IMR-90 (cell line): ENCODE measurements at places on chromosomes 7 and 10. TPM values are rescaled to one million over a fixed set of nuclear protein-coding genes. Genes with fewer than 3 reads are reported as not detected.

The ZFYVE27 gene
- total RNA-seq: 12.8 and 13.1 TPM in 2 replicates

The OPN4 gene
- not detected in 2 replicates for total RNA-seq

The OR2A25 gene
- total RNA-seq: not detected in 2 replicates

The HTRA1 gene
- total RNA-seq: 23.1 and 28.5 TPM in 2 replicates

The CRPPA gene
- total RNA-seq: 1.3 and 2.5 TPM in 2 replicates

The DOCK4 gene
- 12.2 and 14.2 TPM in 2 replicates for total RNA-seq

The BTBD16 gene
- total RNA-seq: not detected in 2 replicates

The ADAMTS14 gene
- total RNA-seq: under 0.01 TPM in 2 replicates

The SNCG gene
- total RNA-seq: 10.6 and 11.9 TPM in 2 replicates

The CYP3A7 gene
- total RNA-seq: not detected in 2 replicates

The GIMAP7 gene
- total RNA-seq: not detected in 2 replicates

The SEMA3D gene
- total RNA-seq: 10.8 and 13.6 TPM in 2 replicates

The SPAG6 gene
- not detected in 2 replicates for total RNA-seq

The OR2A42 gene
- total RNA-seq: not detected in 2 replicates

The SPDYE6 gene
- total RNA-seq: not detected in 2 replicates

The CPED1 gene
- 96.8 and 102 TPM in 2 replicates for total RNA-seq

The MYOZ1 gene
- under 0.01 and 0.18 TPM in 2 replicates for total RNA-seq

The TMEM139 gene
- total RNA-seq: not detected in 2 replicates

The PDE6C gene
- total RNA-seq: not detected in 2 replicates

The ORC5 gene
- total RNA-seq: 18.8 and 27.8 TPM in 2 replicates

The CDNF gene
- 0.72 and 0.83 TPM in 2 replicates for total RNA-seq

The CUZD1 gene
- total RNA-seq: 0.36 and 0.56 TPM in 2 replicates

The DHTKD1 gene
- 20.3 and 27.8 TPM in 2 replicates for total RNA-seq

The TRIM4 gene
- total RNA-seq: 10.6 and 15.3 TPM in 2 replicates

The EBF3 gene
- 0.36 and 0.56 TPM in 2 replicates for total RNA-seq

The KEL gene
- not detected in 2 replicates for total RNA-seq

The SFR1 gene
- total RNA-seq: 1.6 and 5.6 TPM in 2 replicates

The FOXI2 gene
- total RNA-seq: not detected in 2 replicates

The VSTM4 gene
- 2.5 and 2.9 TPM in 2 replicates for total RNA-seq

The SLC18A3 gene
- not detected in 2 replicates for total RNA-seq

The UMAD1 gene
- total RNA-seq: 5.2 and 9.2 TPM in 2 replicates

The JAZF1 gene
- 8.4 and 12.2 TPM in 2 replicates for total RNA-seq

The LRGUK gene
- total RNA-seq: under 0.01 TPM in 1 of 2 replicates, not detected in the other

The CPA2 gene
- not detected in 2 replicates for total RNA-seq

The GHRHR gene
- total RNA-seq: not detected in 2 replicates

The OR6V1 gene
- not detected in 2 replicates for total RNA-seq

The PRSS1 gene
- total RNA-seq: not detected in 2 replicates

The SLC13A4 gene
- 0.56 TPM in 1 of 2 replicates, not detected in the other for total RNA-seq

The PCDH15 gene
- not detected in 2 replicates for total RNA-seq

The GARIN1A gene
- 0.18 and 0.28 TPM in 2 replicates for total RNA-seq

The GRID1 gene
- not detected in 2 replicates for total RNA-seq

The TBXAS1 gene
- 5.3 and 5.9 TPM in 2 replicates for total RNA-seq

The FGFBP3 gene
- total RNA-seq: under 0.01 and 0.28 TPM in 2 replicates

The CALCR gene
- total RNA-seq: not detected in 2 replicates

The TMEM140 gene
- total RNA-seq: 0.28 and 0.72 TPM in 2 replicates

The CCDC7 gene
- 3.9 and 4.3 TPM in 2 replicates for total RNA-seq

The GIMAP6 gene
- total RNA-seq: not detected in 2 replicates

The HOXA13 gene
- total RNA-seq: not detected in 2 replicates

The SEC31B gene
- 1.1 and 1.3 TPM in 2 replicates for total RNA-seq

The NPTX2 gene
- under 0.01 TPM in 2 replicates for total RNA-seq

The MORN4 gene
- 3.2 and 3.3 TPM in 2 replicates for total RNA-seq

The IQUB gene
- 0.18 and 0.28 TPM in 2 replicates for total RNA-seq

The CYCS gene
- 22.9 and 65.3 TPM in 2 replicates for total RNA-seq

The SLC12A9 gene
- 3.3 and 4.5 TPM in 2 replicates for total RNA-seq

The ANKRD1 gene
- total RNA-seq: 10.8 and 19.4 TPM in 2 replicates

The RBM48 gene
- total RNA-seq: 5.6 and 10.6 TPM in 2 replicates

The LRIT2 gene
- total RNA-seq: not detected in 2 replicates
